ENCODE measurements at places on chromosomes 11 and 22.

- no peak for DNase-seq
Measured at GRCh38 chr11:72100009-72100408, 3.1 kb downstream of the LAMTOR1 start.

GRCh38 chr11:92839450-92839849 is 130.0 kb upstream of the MTNR1B start:
- DNase-seq: no peak

DNA sequence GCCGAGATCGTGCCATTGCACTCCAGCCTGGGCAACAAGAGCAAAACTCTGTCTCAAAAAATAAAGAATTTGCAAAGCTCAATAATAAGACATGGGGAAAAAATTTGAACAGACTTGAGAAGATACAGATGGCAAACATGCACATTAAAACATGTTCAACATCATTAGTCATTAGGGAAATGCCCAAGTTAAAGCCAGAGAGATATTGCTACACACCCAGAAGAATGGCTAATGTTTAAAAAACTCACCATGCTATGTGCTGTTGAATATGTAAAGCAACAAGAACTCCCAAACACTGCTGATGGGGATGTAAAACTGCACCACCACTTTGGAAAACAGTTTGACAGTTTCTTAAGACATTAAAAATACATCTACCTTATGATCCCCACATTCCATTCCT is 12.6 kb downstream of the LRRC75B start:
- DNase-seq: no peak

DNA sequence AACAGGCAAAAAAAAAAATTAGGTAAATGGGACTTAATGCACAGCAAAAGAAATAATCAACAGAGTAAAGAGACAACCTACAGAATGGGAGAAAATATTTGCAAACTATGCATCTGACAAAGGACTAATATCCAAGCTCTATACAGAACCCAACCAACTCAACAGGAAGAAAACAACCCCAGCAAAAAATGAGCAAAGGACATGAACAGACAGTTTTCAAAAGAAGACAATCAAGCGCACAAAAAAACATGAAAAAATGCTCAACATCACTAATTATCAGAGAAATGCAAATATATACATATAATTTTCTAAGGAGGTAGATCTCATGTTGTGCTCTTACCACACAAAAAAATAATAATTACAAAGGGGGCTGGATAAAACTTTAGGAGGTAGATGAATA is 36.5 kb upstream of the USP47 start:
- DNase-seq: no peak

DNA sequence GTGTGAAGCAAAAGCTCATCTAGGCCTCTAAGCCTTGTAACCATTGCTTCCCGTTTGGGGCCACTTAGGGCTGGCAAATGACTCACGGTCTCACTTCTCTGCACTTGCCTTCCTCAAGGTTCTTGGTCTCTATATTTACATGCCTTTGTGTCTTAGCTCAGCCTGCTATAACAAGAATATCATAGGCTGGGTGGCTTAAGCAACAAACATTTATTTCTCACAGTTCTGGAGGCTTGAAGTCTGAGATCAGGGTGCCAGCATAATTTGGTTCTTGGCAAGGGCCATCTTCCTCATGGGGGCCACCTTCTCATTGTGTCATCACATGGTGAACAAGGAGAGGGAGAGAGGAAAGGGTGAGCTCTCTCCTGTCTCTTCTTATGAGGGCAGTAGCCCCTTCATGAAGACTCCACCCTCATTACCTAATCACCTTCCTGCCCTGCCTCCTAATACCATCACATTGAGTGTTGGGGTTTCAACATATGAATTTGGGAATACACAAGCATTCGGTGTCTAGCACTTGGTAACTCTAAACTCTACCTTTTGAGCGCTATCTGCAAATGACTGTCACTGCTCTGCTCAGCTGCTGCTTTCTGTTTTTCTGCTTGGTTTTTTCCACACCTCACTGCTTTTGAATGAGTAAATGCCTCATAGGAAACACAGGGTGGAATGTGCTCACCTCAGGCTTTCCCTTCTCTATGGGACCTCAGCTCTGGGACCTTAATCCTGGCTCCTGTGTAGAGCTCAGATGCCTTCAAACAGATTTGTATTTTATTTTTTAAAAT is 16.2 kb upstream of the ME3 start:
- no peak for DNase-seq

DNA sequence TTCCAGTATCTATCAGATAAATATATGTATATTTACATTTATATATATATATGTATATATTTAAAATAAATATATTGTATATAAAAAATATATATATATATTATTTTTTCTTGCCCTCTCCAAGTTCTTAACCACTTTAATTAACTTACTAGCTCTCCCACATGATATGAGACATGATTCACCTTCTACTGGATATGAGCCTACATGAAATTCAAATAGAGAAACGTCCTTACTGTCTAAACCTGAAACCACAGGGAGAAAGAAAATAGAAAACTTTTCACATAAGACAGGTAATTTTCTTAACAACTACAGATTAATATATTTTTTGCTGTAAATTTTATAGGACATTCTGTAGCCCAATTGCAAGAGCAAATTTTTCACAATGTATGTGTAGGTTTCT is 391.6 kb downstream of the ETS1 start:
- no peak for DNase-seq

DNA sequence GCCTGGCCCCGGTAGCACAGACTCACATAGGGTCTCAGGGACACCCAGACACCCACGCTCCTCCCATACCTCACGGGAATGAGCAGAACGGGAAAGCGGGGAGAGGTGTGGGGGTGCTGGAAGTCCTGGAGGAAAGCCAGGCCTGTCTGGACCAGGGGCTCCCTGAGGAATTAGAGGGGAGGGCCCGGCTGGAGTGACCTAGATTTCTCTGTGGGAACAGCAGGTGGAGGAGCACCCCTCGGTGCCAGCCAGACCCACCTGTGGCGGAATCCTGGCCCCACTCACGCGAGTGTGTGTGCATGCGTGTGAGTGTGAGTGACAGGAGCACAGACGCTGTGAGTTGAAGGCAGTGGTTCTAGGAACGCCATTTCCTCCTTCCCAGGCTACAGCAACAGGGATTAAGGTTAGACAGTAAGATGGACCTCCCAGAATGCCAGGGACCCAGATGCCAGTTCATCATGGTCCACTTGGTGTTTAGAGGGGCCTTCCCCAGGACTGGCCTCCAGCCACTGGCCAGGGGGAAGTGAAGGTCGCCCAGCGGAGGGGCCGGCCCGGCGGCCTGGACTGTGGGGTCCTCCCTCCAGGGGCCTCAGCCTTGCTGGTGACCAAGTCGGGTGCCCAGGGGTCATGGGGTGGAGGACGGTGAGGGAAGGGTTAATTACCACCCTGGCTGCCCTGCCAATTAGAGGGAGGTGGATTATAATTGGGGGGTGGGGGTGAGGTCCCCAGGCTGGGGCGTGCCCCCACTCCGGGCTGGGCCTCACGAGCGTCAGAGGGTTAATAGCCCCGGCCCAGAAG is 1.0 kb downstream of the PKP3 start:
- no peak for DNase-seq

DNA sequence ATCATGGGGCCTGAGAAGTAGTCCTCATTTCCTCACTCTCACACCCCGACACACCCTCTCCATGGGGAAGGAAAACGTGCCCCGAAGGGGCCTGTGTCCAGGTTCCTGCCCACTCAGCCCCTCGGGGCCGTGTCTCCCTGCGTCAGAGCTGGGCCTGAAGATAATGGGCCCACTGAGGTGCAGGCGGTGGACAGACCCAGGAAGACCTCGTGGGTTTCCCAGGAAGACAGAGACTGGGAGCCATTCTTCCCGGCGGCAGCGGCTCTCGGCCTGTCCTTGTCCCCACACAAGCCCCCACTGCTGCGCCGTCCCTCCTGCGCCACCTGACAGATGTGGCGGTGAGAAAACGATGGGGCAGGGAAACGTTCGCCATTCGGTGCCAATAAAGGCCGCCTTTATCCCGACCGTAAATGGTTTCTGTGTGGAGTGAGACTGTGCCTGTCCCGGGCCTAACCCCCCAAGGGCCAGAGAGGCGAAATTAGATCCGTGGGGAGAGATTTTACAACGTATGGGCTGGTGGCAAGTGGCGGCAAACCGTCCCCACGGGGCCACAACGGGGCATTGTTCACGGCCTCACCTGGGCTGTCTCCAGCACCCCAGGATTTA is 89.0 kb downstream of the CDKN1C start:
- DNase-seq: no peak

- DNase-seq: no peak
Measured at GRCh38 chr11:18393581-18394274, 635 bp upstream of the LDHA start.

DNA sequence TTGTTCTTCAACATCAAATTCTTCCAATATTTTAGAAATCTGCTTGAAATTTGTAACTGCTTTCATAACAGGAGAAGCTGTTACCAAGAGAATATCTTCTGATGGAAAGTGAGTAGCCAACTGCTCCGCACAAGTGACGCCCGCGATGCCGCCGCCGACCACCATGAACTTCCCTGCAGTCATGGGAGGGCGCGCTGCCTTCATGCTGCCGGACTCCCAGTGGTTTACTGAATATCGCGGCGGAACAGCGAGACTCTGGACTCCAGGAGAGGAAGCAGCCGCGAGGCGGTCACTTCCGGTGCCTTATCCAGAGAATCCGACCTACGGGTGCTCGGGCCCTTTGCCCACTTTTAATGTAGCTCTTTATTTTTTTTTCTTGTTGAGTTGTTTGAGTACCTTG is 190.6 kb downstream of the GUCY1A2 start:
- DNase-seq: no peak

DNA sequence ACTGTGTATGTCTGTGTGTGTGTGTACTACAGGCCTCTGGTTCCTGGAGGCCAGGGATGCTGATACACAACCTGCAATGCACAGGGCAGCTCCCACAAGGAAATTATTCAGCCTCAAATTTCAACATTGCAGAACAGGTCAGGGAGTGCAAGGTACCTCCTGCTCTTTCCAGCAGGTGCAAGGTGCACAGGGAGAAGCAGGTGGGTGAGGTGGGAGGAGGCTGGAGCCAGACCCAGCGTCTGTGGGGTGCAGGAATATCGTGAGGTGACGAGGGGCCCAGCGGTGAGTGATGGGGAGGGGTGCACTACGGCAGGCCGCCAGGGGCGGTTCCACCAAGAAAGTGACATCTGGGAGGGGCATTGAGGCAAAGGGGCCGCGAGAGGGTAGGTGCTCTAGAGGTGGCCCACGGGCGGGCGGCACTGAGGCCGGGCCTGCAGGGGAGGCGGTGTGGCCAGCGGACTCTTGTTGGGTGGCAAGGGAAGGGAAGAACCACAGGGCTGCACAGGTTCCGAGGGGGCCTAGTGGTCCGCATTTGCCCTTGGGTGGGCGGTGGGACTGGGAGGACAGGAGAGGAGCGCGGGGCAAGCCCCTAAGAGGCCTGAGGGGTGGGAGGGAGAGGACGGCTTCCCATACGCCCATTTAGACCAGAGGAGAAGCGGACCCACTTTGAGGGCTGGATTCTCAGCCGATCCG is 21.6 kb downstream of the DGCR6L start:
- no peak for DNase-seq

DNA sequence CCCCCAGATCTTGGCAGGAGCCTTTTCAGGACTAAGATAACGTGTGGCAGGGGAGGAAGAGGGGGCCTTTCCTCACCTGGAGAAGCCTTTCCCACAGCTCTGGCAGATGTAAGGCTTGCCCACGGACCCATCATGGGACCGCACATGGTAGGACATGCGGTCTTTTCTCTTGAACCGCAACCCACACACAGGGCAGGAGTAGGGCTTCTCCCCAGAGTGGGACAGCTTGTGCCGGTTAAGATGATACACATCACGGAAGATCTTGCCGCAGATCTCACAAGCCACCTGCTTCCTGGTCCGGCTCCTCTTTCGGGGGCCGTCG is 1.9 kb downstream of the PATZ1 start:
- DNase-seq: no peak

- no peak for DNase-seq
Measured at GRCh38 chr11:78400116-78400515, 17.5 kb downstream of the GAB2 start.

GRCh38 chr11:22851477-22851876 is 8.8 kb downstream of the CCDC179 start:
- DNase-seq: no peak

DNA sequence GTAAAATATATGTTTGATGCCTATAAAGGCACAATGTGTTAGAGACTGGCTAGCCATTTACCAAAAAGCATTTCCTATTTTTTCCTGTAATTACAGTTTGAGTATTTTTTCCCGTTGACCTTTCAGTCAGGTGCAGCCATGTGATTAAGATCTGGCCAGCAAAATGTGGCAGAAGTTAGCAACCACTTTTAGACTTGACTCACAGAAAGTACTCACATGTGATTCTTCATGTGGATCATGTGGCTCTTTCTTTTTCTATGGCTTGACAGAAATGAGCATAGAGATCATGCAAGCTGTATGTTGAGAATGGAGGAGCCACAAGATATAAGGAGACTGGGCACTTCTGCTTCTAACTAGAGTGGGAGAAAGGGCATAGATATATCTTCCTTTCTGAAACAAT is 27.3 kb upstream of the RAB38 start:
- DNase-seq: no peak

DNA sequence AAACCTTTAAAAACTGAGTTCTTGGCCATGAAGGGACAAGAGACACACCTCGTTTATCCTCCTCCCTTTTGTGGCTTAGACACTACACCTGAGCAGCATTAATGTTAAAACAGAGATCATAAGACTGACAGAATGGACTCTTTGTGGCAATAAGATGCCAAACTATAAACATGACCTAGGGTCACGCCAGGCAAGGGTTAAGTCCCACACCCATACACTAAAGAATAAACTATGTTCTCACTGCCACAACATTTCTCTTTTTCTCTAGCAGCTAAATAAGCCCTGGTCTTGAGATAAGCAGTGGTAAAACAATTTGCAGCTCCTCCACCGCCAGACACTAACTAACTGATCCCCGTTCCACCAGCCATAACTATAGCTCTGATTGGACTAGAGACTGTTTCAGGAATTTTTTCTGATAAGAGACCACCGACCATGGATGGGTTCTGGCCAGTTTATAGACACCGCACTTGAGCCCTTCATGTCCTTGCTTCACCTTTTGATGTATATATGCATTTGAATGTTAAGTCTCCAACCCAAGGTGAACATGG is 4.9 kb upstream of the SLCO2B1 start:
- no peak for DNase-seq

DNA sequence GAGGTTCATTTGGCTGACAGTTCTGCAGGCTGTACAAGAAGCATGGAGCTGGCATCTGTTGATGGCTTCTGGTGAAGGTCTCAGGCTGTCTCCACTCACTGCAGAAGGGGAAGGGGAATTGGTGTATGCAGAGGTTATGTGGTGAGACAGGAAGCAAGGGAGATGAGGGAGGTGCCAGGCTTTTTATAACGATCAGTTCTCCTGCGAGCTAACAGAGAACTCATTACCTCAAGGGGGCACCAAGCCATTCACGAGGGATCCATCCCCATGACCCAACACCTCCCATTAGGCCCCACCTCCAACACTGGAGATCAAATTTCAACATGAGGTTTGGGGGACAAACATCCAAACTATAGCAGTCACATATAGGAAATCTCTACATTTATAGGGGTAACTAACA is 38.7 kb upstream of the E2F8 start:
- no peak for DNase-seq

- DNase-seq: peak; percentile 37
Measured at GRCh38 chr11:76329983-76330382, 50.9 kb downstream of the THAP12 start.

Measured in retina (tissue), 1 donor.